ENCODE measurements at places on chromosomes 5 and 9.

GRCh38 chr9:77766587-77766986 is 118.5 kb upstream of the GNA14 start:
- DNase-seq, result no peak

- DNase-seq, result no peak
Measured at GRCh38 chr5:151577566-151577965, 13.6 kb downstream of the FAT2 start.

DNA sequence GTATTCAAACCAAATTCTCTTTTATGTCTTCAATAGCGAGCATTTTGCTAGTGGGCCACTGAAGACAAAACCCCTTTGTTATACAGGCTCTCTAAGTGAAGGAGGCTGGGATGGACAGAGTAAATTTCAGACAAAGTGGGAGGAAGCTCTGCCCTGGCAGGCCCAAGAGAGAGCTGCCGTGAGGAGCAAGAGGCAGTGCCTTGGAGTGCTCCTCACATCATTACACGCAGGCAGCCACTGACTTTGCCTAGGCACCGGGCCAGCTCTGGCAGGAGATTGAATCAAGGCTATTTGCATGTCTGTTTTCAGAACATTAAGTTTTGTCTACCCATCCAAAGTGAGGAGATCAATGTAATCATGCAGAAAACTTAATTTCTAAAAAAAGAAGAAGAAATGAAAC is 167.7 kb downstream of the CCDC192 start:
- no peak for DNase-seq

GRCh38 chr5:35229076-35230037 is 930 bp downstream of the PRLR start:
- no peak for DNase-seq

GRCh38 chr9:79581794-79582193 is 10.0 kb downstream of the TLE4 start:
- no peak for DNase-seq

DNA sequence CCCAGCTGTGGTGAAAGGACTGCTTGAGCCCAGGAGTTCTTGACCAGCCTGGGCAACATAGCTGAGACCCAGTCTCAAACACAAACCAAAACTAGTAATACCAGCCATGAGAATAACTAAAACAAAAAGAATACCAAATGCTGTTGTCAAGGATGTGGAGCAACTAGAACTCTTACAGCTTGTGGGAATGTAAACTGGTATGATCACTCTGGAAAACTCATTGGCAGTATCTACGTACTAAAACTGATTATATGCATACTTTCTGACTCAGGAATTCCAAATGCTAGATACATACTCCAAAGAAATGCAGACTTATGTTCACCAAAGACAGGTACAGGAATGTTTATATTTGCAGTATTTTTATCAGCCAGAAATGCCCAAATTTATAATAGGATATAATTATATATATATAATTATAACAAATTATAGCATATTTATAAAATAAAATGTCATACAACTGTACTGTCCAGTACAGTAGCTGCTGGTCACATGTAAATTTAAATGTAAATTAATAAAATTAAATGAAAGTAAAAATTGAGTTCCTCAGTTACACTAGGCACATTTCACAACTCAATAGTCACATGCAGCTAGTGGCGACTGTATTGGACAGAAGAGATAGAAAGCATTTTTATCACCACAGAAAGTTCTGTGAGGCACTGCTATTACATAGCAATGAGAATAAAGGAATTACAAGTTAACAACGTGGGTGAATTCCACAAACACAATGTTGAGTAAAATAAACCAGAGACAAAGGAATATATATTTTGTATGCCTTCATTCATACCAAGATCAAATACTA is 118.5 kb downstream of the GNAQ start:
- DNase-seq, result no peak

DNA sequence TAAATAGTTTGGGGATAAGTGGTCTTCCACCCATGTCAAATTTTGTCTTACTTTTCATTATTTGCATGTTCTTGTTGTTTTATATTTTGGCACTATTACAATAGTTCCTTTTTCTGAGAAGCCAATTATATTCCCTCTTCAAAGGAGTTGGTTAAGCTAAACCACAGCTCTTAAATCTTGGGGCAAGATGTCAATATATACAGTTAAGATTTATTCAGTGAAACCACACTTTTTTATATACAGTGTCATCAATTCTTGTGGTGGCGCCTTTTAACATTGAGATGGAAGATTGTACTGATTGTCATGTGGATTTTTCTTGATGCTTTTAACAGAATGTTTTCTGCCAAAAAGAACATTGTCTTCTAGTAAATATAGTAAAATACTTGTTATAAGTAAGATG is 104.1 kb downstream of the MTREX start:
- DNase-seq, result no peak

GRCh38 chr5:133399247-133399891 is 213.0 kb downstream of the FSTL4 start:
- no peak for DNase-seq

- no peak for DNase-seq
Measured at GRCh38 chr5:14505310-14506139, 76.1 kb upstream of the OTULINL start.

GRCh38 chr5:68480335-68480940 is 264.9 kb downstream of the PIK3R1 start:
- DNase-seq, result no peak

DNA sequence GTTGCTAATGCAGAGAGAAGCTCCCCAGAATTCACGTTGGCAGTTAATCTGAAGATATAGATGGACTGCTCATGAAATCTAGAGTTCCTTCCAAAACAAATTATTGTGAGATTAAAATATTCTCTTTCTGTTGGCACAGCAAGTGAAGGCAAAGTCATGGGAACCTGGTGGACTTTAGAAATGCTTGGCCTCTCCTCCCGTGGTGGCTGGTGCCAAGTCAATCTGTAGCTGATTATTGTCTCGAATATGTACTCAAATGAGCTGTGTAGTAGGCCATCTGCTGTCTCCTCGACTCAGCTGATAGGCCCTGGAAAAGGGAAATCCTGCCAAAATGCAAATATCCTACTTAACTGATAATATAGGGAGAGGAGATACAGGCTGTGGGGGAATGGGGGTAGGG is 69.3 kb downstream of the DAPK1 start:
- peak; percentile 82 for DNase-seq

DNA sequence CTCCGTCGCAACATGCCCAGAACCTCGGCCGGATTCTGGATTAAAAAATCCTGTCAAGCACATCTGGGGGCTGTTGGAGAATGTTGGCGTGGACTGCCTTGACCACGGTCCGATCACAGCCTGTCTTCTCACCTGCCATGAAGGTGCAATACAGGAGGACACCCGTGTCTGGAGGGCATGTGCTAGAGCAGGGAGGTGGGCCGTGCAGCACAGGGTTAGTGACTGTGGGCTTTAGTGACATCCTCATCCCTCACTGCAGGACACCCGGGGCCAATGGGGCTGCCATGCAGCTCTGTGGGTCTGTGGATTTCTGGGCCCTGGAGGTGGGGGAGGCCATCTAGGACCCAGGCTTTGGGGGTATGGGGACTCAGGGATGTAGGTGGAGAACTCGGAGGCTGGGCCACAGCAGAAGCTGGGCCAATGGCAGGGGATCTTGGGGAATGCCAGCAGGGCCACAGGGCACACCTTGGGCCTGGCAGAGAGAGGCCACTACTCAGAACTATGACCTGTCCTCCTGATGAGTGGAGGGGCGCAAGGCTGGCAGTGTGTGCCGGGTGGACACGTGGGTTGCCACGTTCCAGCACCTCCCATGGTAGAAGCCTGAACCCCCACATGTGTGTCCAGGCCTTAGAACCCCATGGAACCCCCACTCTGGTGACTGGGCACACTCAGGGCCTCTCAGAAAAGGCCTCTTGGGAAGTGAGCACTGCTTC is 23.3 kb downstream of the ZDHHC11B start:
- no peak for DNase-seq

- DNase-seq, result no peak
Measured at GRCh38 chr9:100100146-100100667, 1.2 kb downstream of the INVS start.

- no peak for DNase-seq
Measured at GRCh38 chr5:79255786-79256557, 20.0 kb downstream of the JMY start.

GRCh38 chr5:169268019-169268418 is 32.9 kb downstream of the SLIT3 start:
- DNase-seq, result no peak

GRCh38 chr5:66897356-66897755 is 299.2 kb downstream of the CD180 start:
- DNase-seq, result no peak

DNA sequence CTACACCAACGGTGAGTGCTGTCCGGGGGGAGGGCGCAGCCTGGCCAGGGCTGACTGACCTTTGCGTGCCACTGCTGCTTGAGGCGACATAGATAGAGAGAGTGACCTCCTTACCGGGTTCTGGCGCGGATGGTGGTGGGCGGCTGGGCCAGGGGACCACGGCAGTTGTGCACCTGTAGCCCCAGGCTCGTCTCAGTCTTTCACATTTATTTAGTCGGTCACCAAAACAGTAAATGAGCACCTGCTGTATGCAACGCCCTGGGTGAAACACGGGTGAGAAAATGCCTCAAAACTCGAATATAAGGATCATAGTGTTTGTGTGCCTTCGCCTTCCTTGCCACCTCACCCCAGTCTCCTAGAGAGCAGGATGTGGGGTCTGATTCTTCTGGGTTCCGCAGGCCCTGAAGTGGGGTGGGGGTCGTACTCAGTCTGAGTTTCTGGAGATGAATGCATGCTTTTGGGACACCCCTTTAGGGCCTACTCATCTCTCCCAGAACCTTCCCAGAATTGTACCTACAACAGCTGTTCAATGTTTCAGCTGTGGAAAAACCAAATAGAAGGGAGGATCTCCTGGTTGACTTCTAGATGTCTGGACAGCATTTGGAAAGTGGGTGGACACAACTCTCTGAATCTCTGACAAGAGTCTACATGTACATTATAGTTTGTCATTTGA is 714 bp downstream of the SEC24A start:
- DNase-seq, result no peak

- no peak for DNase-seq
Measured at GRCh38 chr5:81762401-81762800, 11.5 kb upstream of the SSBP2 start.

DNA sequence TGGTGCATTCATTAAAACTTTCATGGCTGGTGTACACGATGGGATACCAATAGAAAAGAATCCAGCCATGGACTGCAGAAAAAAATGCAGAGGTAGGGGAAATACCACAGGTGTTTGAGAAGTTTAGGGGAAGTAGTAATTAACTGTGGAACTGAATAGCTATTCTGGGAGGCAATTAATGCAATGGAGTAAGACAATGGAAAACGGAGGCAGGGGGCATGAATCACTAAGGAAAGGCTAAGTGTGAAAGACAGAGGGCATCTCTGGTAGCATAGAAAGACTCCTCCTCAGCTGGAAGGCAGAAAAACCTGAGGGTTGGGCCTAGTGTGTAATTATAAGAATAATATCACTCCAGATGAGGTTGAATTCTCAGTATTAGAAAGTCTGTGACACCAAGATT is 30.9 kb upstream of the NPR3 start:
- no peak for DNase-seq

- DNase-seq, result no peak
Measured at GRCh38 chr5:146641941-146642340, 126.0 kb upstream of the GPR151 start.

GRCh38 chr5:122149321-122150090 is 20.2 kb downstream of the ZNF474 start:
- no peak for DNase-seq

- no peak for DNase-seq
Measured at GRCh38 chr5:39387293-39387692, 23.0 kb upstream of the C9 start.

- no peak for DNase-seq
Measured at GRCh38 chr5:38518341-38518740, 38.1 kb downstream of the LIFR start.

DNA sequence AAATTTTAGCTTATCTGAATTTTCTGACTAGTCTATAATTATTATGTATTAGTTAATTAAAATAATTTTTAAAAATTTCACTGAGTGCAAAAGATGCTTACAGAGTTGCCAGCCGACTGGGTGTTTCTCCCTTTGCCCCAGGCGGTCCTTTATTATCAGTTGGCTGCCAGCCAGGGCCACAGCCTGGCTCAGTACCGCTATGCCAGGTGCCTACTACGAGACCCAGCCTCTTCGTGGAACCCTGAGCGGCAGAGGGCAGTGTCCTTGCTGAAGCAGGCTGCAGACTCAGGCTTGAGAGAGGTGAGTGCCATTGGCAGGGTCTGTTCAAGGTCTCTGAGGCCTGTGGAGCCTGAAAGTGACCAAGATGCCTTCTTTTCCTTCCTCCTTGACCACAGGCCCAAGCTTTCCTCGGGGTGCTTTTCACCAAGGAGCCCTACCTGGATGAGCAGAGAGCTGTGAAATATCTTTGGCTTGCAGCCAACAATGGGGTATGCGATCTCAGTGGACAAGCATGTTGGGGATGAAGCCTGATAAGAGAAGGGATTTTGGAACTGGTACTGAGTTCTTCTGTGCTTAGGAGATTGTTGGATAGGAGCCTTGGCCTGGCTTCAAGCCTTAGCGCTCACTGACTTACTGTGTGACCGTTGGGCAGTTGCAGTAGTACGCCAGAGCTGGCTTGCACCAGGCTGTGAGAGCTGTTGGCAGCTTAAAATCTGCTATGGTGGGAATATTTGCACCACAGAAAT is 10.6 kb downstream of the DELE1 start:
- no peak for DNase-seq

DNA sequence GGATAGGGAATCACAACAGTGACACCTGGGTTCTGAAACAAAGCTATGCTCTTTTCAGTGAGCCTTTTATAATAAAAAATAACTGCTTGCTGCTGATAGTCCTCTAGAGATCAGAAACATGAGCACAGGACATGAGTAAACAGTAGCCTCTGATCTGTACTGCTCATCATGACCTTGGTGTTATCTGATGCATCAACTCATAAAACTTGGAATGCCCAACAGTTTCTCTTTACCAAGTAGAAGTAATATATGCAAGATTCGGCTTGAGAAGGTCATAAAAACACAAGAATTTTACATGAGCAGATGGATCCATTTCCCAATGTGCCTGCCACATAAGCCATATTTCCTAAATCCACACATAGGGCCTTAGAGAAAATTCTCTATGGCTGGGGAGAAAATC is 318.3 kb upstream of the GRAMD2B start:
- DNase-seq, result no peak

GRCh38 chr9:36928210-36928609 is 105.9 kb downstream of the PAX5 start:
- no peak for DNase-seq

GRCh38 chr5:63263411-63263810 is 684.8 kb downstream of the LRRC70 start:
- no peak for DNase-seq

DNA sequence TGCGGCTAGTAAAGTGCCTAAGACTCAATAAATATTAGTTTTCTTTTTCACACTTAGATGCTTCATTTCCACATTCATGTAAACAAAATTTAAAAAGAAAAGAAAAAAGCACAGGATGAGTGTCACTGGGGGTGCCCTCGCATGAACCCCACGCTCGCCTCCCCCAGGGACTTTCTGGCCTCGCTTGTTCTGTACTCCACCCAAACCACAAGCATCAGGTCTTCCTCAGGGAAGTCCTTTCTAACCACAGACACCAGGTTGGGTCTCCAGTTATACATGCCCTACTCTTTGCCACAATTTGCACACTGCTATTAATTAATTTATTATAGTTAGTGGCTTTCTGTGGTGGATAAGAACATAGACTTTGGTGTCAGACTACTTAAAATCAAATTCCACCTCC is 92.4 kb downstream of the RORB start:
- no peak for DNase-seq

- no peak for DNase-seq
Measured at GRCh38 chr9:135073081-135073740, 14.3 kb upstream of the OLFM1 start.
